ENCODE measurements at places on chromosomes 4 and X.

DNA sequence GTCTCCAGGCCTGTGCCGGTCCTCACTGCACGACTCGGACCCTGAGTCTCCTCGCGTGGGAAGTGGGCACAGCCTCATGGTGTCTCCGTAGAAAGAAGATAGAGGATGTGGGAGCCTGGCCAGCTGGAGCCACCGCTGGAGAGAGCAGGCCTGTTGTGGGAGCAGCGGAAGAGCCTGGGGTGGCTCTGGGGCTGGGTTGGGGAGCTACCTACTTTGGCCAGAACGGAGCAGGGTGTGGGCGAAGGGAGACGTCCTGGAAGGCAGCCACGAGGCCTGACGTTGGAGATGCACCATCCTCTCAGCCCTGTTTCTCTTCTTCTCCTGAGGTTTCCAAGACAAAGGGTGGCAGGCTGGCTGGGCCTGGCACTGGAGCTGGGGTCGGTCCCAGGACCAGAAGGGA lies 93.8 kb downstream of the SORCS2 start:
- no peak for DNase-seq

- DNase-seq, result no peak
These were observed 31.3 kb downstream of the CD38 start for GRCh38 chr4:15809466-15809865.

DNA sequence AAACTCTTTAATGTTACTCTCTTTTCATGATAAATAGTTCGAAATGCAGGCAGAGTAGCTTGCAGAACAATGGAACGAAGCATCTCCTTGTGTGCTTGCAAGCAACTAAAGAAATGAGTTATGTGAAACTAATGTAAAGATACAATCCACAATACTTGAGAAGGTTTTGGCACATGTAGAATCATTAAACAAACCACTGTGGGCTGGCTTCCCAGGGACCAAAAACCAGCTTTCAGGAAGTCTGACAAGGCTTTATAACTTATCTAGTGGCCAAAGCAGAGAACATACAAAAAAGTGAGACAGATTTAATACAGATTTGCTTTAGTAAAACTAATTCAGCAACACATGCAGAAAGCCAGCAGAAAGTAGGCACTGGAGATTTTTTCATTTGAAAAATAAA lies 1673.8 kb upstream of the AGA start:
- no peak for DNase-seq

DNA sequence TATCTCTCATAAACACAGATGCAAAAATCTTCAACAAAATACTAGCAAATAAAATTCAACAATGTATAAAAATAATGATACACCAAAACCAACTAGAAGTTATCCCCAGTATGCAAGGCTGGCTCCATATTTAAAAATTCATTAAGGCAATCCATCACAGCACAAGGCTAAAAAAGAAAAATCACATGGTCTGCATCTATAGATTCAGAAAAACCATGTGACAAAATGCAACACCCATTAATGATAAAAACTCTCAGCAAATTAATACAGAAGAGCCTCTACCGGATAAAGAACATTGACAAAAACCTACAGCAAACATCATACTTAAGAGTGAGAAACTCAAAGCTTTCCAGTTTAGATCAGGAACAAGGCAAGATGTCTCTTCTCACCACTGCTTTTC lies 182.6 kb downstream of the COL25A1 start:
- no peak for DNase-seq

GRCh38 chr4:121693886-121694285 lies 2.9 kb downstream of the ANXA5 start:
- DNase-seq, result no peak

GRCh38 chr4:145230726-145231125 lies 50.3 kb upstream of the OTUD4 start:
- DNase-seq, result no peak

DNA sequence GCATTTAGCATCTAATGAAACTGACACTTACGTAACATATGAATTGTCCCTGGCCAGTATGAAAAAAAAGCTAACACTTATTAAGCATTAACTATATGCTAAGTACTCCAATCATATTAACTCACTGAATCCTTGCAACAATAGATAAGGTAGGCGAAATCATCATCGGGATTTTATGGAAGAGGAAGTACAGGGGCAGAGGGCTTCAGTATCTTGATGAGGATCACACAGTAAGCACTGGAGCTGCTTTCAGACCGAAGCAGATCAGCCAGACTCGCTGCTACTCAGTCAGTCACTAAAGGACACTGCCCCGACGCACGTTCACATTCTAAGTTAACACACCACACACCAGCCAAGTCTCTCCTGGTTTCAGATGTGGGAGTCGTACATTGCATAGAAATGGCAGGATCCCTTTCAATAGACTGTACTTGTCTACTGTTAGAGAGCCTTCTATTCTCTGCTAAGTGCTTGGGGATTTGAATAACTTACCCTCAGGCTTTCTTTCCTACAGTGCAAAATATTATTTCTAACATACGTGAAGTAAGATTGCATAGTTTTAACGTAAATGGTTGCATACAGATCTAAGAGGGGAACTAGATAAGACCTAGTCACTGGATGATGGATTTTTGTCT lies 540.2 kb upstream of the TENM3 start:
- no peak for DNase-seq

DNA sequence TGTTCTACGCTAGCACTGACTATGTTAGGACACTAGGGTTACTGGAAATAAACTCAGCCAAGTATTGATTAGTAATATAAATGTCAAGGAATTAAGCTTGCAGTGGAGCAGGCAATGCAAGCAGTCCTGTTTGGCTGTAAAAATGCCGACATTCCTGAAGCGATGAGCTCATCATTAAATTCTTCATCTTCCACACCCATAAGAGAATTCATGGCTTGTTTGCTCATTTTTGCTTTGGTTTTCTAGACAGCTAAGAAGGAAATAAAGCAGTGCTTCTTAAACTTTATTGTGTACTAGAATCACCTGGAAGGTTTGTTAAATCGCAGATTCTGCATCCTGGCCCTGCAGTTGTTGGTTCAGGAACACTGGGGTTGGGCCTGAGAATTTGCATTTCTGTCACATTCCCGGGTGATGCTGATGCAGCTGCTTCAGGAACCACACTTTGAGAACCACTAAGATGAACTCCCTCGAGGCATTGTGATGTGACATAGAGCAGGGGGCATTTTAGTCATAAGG lies 17.8 kb downstream of the ANXA3 start:
- no peak for DNase-seq

- DNase-seq, result no peak
These were observed 106.8 kb downstream of the CLNK start for GRCh38 chr4:10577508-10578426.

- no peak for DNase-seq
These were observed 36.3 kb downstream of the CORIN start for GRCh38 chr4:47801481-47802002.

DNA sequence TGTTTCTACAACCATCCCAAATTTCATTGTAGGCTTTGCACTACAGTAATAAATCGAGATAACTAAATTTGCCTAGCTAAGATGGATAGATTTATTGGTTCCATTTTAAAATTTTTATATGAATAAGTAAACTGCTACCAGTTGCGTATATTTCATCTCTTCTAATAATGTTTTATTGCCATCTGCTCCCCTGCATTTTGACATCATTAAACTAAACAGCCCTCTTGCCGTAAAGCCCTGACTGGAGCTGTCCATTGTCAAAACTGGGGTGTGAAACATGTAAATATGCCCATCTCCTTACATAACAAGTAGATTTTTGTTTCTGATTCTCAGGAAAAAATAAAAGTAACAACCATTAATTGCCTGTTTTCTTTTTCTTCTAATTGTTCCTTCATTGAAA lies 130.8 kb upstream of the BMPR1B start:
- DNase-seq, result no peak

- DNase-seq, result peak; percentile 3
These were observed 68.4 kb downstream of the ARHGEF38 start for GRCh38 chr4:105620640-105621323.

DNA sequence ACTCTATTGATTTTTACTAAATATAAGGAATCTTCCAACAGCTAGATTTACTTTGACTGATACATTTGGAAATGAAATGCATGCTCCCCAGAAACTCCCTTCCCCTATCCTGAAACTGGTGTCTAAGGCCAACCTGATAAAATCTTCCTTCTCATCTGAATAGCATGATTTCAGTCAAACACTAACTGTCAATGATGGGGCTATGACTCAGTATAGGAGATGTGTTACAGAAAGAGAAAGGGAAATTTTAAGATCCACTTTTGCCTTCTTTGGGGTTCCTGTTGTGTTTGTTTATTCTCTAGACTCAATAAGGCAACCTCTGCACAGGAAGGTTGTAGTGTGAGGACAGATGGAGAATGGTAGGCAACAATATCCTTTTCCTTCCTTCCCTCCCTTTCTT lies 160.7 kb downstream of the MOSPD2 start:
- DNase-seq, result no peak

DNA sequence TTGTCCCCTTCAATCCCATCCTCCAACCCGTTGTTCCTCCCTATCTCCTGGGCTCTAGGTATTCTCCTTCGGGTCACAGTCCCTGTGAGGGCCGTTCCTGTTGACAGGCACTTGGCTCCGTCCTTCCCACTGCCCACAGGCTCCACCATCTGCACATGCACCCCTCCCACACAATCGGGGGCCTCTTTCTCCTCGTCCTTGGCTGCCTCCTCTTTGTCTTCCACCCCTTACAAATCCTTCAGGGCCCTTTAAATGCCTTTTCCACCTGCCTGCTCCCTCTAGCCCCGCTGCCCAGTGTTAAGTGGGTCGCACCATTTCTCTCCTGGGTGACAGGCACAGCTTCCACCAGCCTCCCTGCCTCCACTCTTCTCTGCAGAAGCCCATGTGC lies 2.7 kb upstream of the AVPR2 start:
- DNase-seq, result no peak

DNA sequence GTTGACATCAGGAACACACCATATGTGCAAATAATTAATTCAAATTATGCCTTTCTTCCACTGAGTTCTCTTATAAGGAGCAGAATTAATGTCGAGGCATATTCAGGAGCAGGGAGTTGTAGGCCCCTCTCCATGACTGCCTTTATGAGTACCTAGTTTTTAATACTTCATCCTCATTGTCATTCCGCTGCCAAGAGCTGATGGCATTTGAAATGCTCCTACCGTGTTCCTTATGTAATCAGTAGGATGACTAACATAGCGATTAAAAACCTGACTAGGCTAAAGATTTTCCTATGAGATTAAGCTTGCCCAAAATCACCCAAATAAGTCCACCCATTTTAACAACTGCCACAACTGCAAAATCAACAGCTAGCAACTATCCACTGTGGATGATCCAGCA lies 220.6 kb downstream of the DHX15 start:
- DNase-seq, result no peak

- DNase-seq, result no peak
These were observed 326.9 kb downstream of the PDHA2 start for GRCh38 chr4:96166806-96167205.

DNA sequence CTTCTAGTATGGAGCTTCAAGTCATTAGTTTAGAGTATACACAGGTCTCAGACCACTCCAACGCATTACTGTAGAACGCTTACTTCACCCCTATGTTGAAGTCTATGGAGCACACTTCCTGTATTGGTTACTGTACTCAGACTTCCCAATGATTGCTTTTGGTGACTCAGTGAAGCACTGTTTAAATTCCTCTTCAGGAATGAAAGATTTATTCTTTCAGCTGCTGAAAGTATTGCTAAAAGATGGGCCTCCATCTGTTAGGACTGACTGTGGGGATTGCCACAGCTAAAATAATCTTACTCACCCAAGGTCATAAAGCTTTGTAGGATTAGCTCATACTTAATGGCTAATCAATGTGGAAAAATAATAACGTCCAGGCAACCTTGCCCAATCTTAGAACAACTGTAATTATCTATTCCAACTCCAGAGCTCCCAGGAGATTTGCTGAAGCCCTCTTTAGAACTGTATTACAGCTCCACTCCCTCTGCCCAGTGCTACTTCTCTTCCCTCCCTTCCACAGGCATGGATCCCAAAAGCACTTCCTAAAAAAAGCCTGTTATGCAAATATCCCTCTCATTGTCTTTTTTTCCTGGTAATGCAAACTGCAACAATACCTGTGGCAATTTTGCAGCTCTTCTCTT lies 281.9 kb upstream of the HS3ST1 start:
- DNase-seq, result no peak

- DNase-seq, result no peak
These were observed 100.7 kb upstream of the PTPN13 start for GRCh38 chr4:86493460-86493859.

GRCh38 chr4:184812651-184813181 lies 13.1 kb downstream of the ACSL1 start:
- DNase-seq, result no peak

GRCh38 chr4:125390727-125391126 lies 76.0 kb downstream of the FAT4 start:
- no peak for DNase-seq

- no peak for DNase-seq
These were observed 14.7 kb downstream of the C4orf54 start for GRCh38 chr4:99642725-99643489.

GRCh38 chr4:26290321-26290720 lies 30.5 kb upstream of the RBPJ start:
- DNase-seq, result no peak

GRCh38 chrX:72029483-72030411 lies 102.0 kb downstream of the RTL5 start:
- DNase-seq, result peak; percentile 67

DNA sequence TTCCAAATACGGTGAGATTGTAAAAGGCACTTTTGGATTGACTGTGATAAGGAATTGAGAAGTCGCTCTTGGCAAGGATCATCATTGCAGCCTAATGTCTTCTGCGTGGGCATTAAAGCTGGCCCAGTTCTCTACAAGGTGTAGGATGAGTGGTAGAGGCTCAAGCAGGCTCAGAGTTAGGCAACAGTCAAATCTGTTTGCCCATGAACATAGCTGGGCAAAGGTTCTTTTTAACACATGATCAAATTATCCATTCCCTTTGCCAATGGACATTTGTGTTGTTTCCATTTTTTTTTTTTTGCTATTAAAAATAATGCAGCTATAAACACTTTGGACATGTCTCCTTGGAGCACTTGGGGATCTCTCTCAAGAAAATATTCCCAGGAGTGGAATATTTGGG lies 229.1 kb upstream of the FAT1 start:
- DNase-seq, result no peak

- no peak for DNase-seq
These were observed 1442.8 kb upstream of the PCDH7 start for GRCh38 chr4:29277381-29277780.

DNA sequence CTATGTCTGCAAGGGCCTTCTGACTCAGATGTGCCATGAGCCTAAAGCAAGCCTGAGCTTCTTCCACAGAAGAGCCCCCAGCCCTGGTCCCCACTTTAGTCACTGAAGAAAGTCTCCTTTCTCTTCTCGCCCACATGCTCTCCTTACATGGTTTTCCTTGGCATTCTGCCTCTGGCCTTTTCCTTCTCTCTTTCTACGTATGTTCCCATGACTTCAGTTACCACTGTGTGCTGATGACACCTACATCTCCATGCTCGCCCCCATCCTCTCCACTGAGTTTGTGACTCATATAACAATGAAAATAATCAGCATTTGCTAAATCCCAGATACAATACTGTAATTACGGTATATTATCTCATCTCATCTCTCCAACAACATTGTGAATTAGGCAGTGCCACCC lies 149.3 kb downstream of the AMMECR1 start:
- DNase-seq, result no peak

- DNase-seq, result no peak
These were observed 170.6 kb downstream of the BANK1 start for GRCh38 chr4:101961144-101961543.

GRCh38 chrX:71657267-71657666 lies 10.1 kb upstream of the LOC101059915 start:
- DNase-seq, result no peak

- DNase-seq, result no peak
These were observed 20.9 kb upstream of the PLAC1 start for GRCh38 chrX:134679221-134679620.

GRCh38 chrX:26909728-26910127 lies 553.4 kb downstream of the PPP4R3C start:
- DNase-seq, result no peak
